ENCODE measurements at places on chromosomes 3 and 15.
A peak's percentile ranks its signal among the peaks of the same experiment; 100 is the strongest.

- DNase-seq: peak; percentile 23
Measured at GRCh38 chr3:78035131-78035641, 995.3 kb downstream of the ROBO2 start.

DNA sequence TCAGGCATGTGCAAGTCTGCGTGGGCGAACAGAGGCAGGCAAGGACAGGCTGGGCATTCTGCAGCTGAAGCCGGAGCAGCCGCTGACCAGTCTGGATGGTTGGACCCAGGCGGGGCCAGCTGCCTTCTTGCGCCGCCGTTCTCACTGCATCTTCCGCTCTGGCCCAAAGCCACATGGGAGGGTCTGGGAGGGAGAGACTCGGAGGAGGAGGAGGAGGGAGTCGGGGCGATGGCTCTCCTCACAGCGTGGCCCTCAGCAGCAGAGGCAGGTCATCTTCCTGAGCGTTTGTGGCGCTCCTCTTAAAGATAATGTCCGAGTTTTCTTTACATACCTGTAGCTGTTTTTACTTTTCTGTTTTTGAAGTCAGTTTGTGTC, 5.9 kb downstream of the CLK3 start:
- DNase-seq: no peak

DNA sequence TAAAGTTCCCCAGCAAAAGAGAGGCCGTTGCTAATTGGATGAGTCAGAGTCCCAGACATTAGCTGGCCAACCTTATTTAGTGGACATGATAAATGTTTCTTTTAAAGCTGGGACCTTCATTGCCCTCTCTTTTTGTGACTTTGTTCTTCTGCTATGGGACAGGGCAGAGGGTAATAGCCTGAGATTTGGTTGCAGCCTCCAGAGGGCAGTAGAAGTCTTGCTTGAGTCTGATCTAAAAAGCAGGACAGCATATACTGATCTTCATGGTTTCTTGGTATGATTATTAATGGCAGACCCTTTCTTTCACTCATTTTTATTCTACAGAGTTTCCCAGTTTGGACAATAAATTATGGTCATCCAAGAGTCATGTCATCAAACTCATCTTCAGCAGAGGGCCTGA, 25.1 kb upstream of the ZKSCAN7 start:
- no peak for DNase-seq

GRCh38 chr3:182947888-182948287, 32.5 kb downstream of the DCUN1D1 start:
- no peak for DNase-seq

Data from NCI-H2107 (cell line).